ENCODE measurements at places on chromosomes 1 and 21.

DNA sequence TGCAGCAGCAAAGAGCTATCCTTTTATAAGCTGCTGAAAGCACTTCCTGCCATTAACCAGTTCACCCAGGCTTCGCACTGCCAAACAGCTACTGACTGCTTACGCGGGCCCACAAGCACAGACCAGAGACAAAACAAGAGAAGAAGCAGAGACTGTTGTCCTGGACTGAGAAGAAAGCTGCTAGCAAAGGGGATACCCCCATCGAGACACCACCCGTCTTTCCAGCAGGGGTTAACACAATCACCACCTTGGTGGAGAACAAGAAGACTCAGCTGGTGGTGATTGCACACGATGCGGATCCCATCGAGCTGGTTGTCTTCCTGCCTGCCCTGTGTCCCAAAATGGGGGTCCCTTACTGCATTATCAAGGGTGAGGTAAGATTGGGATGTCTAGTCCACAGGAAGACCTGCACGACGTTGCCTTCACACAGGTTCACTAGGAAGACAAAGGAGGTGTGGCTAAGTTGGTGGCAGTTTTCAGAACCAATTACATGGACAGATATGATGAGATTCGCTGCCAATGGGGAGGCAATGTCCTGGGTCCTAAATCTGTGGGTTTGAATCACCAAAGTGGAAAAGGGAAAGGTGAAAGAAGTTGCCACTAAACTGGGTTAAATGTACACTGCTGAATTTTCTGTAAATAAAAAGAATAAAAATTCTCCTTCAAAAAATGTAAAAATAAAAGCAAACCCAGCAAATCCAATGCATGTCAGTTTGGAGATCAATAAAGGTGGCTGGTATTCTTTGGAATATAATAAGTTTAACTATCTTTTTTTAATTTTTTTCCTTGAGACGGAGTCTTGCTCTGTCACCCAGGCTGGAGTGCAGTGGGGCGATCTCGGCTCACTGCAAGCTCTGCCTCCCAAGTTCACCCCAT lies 1.2 kb downstream of the FMO5 start:
- DNase-seq: no peak

- DNase-seq: no peak
Measured at GRCh38 chr1:26045722-26046245, at the start of gene SLC30A2. Gene SLC30A2 (minus strand): TSS chr1:26046118. CDS start chr1:26045896, 222 bp downstream.

- DNase-seq: no peak
Measured at GRCh38 chr1:64692911-64693310, 52.0 kb upstream of the RAVER2 start.

GRCh38 chr1:238778113-238778512 lies 608.3 kb upstream of the CHRM3 start:
- no peak for DNase-seq

- DNase-seq: no peak
Measured at GRCh38 chr21:35401476-35401875, 352.4 kb upstream of the RUNX1 start.

DNA sequence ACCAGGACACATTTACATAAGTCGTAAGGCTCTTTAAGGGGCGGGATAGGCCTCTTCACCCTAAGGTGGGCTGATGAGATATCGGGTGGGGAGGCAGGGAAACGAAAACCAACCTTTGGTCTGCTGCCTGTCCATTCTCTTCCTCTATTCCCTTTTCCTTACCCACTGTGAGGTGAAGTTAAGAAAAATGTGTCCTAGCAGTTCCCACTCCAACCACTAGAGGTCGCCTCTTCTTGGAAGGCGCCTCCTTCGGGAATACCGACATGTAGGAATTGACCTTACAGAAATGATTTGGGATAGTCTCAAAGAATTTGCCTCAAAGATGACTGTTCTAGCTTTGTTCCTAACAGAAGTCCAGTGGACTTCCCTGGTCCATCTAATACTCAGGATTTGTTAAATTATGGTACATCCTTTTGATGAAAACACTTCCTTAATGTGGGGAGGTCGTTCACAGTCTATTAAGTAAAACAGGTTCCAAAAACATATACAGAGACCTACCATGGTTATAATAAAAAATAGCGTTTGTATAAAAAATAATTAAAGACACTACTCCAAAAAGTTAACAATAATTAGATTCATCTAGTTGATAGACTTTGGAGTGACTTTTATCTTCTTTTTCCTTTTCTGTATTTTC lies 14.1 kb downstream of the AZIN2 start:
- no peak for DNase-seq

Measured in stimulated activated CD4-positive, alpha-beta T cell treated with anti-CD3 and anti-CD28 coated beads, Interleukin-4, amount 100 ng/mL, for 1 hour (primary cell).